Activated naive CD4-positive, alpha-beta T cell (primary cell): ENCODE measurements at places on chromosomes 12 and 14.

- no peak for DNase-seq
These were observed 76.9 kb downstream of the KICS2 start for GRCh38 chr12:64145226-64145625.

GRCh38 chr12:49982246-49983087 is 9.7 kb downstream of the AQP6 start:
- no peak for DNase-seq

DNA sequence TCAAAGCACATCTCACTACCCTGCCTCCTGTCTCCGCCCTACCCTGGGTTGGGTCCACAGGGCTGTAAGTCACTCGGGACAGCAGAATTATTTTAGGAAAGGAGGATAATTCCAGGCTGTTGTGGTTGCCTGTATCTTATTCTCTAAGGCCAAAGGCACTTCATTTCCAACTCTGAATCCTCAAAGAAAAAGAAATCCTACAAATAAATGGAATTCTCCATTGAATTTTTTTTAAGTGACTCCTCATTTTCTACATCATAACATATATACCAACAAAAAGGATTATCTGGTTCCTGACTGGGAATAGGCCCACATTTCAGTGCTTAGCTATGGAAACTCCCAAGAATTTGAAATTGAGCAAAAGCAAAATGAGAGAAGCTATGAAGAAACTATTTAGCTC is 186.4 kb downstream of the ITPR2 start:
- DNase-seq, result no peak

- DNase-seq, result no peak
These were observed 76.8 kb downstream of the ATXN7L3B start for GRCh38 chr12:74614426-74614825.

- DNase-seq, result no peak
These were observed 54.9 kb upstream of the DIO3 start for GRCh38 chr14:101506211-101506925.

DNA sequence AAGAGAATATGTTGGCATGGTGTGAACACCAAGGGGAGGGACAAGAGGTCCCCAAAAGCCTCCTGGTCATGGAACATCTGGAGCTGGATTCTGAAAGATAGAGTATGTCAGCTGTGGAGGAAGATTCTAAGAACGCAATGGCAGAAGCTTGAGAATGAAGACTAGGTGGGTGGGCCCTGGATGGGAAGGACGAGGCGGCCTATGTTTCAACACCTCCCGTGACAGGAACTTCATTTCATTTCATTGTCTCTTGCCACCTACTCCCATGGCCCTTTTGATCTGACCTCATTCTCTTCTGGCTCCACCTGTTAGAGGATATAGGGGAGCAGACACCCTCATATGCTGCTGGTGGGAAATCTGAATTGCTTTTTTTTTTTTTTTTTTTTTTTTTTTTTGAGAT is 3.3 kb downstream of the UNG start:
- DNase-seq, result no peak

DNA sequence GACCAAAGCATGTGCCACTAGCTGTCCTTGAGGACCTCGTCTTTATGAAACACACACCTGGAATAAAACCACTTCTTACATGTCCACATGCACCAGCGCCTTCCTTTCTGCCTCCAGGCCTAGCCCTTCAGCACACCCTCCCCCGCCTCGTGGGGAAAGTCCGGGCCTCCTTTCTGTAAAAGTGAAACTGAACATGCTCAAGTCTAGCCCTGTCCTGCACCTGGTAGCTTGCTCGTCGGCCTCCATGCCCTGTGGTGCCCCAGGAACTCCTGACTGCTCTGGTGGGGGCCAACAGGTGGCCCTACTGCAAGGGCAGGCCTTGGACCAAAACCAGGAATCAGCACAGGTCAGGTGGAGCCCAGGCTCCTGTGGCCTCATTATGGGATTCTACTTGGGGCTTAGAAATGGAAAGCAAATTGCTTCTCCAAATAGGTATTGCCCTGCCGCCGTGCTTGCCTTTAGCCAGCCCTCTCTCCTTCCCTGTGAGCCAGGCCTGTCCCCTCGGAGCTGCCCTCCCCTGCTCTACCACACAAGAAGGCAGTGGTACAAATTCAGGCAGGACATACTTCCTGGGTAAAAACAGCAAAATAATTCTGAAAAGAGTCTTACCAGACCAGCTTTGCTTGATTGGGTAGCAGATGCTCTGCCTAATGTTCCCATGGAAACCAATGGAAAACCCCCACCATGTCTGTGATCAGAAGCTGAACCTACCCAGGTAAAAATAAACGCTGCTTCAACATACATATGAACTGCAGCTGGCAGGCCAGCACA is 43.5 kb downstream of the ERH start:
- no peak for DNase-seq

DNA sequence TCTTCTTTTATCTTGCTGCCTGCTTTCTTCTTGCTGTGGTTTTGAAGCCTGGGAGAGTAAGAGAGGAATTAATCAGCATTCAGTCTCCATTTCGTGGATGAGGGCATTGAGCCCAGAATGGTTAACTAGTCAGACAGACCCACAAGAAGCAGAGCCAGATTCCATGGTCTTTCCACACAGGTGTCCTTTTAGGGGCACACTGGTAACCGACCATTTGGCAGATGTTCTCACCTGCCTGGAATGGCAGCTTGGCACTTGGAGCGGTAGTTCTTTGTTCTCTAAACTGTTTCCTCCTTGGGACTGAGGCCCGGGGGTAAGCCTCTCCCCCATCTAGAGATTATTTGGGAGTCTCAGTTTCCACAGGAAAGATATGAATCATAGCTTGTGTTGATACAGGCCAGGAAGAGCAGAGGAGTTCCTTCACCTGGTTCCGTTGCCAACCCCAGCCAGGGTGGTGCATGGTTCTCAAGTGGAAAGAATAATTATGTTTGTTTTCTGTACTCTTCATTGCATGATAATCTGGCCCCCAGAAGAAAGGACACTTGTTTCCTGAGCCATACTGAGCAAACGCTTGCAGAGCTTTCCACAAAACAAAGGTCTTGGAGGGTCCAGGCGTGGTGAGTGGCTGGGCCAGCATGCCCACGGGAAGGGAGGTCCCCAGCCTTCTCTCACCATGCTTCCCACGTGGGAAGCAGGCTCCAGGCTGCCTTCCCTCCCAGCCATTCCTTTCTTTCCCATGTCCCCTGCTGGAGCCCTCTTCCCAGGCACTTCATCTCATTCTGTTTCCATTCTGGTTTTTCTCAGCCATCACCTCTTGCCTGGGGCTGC is 2.0 kb upstream of the KRT75 start:
- DNase-seq, result no peak

- DNase-seq, result no peak
These were observed 32.6 kb downstream of the PAPLN start for GRCh38 chr14:73269729-73270531.
